ENCODE measurements at places on chromosomes 2 and 18.

- no peak for DNase-seq
Observed at GRCh38 chr2:226902041-226902966, 66.5 kb downstream of the RHBDD1 start.

DNA sequence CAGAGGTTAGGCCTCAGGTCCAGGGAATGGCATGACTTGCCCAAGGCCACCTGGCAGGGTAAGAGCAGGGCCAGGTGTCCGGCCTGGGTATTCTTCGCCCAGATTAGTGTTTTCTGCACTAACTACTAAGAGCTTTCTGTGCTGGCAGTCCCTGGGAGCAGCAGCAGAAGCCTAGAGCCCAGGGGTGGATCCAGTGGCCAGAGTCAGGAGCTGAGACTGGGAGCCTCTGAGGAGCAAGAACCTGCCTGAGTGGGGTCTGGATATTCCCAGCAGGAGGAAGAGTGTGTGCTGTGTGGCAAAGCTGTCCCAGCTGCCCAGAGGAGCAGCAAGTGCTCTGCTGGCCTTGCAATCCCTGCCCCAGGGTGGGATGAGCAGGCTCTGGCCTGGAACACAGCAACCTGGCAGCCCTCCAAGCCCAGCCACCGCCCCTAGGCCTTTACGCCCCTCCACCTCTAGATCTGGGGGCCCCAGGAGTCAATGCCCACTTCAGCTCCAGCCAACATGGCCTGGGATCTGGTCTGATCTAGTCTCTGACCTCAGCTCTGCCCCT is 30.7 kb upstream of the GPAT2 start:
- no peak for DNase-seq

DNA sequence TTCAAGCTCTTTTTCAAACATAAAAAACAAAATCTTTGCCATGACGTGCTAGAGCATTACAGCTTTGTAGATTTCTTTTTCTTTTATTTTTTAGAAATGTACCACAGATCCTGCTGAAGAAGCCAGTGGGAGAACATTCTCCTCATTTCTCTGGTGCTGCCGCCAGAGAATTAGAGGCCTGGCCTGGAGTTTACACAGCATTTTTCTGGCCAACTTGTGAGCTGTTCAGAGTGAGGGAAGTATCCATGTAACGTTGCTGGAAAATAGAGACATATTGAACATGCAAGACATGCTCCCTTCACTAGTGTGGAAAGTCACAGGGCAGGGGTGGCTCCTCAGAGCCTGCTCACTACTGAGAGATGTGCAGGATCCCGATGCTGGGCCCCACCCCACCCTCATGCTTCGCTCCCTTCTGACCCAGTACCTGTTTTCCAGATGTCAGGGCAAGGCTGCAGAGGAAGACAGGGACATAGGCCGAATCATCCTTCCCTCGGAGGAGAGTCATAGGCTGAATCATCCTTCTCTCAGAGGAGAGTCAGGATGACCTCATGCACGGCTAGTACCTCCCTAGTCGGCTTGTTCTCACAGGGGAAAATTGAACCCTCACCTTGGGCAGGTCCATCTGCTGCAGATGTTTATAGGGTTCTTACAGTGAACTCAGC is 298.5 kb downstream of the INSIG2 start:
- no peak for DNase-seq

DNA sequence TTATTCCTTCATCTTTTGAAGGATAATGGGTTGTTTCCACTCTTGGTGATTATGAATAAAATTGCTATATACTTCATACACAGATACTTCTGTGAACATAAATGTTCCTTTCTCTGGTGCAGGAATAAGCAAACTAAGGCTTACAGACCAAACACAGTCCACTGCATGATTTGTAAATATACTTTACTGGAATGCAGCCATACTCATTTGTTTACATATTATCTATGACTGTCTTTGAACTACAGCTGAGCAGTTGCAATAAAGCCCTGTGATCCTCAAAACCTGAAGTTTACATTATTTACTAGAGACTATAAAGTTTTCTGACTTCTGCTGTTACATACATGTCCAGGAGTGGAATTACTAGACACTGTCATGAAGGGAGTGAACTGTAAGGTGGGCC is 381.0 kb upstream of the CNTNAP5 start:
- DNase-seq = no peak

GRCh38 chr2:188217264-188217663 is 74.4 kb upstream of the GULP1 start:
- no peak for DNase-seq

- DNase-seq = no peak
Observed at GRCh38 chr18:23250893-23251656, 115.8 kb downstream of the CABLES1 start.

DNA sequence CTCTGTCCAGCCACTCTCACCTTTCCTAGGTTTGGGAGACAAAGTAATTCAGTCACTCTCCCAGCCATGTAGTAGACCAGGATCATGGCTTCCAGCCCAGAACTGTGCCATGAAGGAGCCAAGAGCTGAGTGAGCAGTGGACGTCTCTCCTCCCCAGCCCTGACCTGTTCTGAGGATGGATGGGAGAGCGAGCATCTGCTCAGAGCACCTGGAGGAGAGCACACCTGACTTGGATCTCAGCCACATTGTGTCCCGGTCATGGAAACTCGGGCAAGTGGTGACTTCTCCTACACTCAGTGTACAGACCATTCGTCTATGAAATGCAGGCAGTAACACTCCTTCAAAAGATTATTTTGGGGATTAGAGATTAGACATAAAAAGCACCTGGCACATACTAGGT is 299.7 kb downstream of the TNS1 start:
- DNase-seq = no peak

DNA sequence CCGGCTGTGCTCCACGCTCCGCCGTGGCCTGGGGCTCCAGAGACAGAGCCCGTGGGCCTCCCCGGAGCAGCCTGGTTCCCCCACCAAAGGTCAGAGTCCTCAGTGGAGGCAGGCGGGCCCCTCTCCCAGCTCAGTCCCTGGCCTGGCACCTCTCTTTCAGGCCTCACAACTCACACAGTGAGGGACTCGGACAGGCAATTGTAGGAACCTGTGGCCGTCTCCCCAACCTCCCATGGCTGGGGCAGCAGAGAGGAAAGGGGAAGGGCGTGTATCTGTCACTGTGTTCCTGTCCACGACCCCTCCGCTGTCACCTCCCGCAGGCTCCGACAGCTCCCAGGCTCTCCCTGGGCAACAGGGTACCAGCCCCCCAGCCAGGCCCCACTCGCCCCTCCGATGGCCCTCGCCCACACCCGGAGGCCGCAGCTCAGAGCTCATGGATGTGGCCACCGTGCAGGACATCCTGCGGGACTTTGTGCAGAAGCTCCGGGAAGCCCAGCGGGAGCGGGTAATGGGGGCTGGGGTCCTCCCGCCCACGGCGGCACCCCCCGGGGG is 32.4 kb upstream of the SNED1 start:
- DNase-seq = no peak

DNA sequence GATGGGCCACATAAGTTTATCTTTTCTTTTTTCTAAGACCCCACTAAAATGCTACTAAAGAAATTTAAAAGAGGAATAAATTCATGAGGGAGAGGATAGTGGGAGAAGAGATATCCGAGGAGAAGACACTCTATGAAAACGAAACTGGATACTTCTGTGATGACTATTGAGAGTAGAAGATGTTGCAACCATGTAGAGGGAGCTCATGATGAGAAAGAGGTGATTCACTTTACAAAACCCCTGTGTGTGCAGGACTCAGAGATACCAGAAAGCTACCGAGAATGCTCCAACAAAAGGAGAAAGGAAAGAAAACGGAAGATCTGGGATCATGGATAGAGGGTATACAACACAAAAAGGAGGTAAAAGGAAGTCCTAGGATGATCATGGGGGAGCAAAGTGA is 34.9 kb downstream of the SLC38A11 start:
- no peak for DNase-seq

DNA sequence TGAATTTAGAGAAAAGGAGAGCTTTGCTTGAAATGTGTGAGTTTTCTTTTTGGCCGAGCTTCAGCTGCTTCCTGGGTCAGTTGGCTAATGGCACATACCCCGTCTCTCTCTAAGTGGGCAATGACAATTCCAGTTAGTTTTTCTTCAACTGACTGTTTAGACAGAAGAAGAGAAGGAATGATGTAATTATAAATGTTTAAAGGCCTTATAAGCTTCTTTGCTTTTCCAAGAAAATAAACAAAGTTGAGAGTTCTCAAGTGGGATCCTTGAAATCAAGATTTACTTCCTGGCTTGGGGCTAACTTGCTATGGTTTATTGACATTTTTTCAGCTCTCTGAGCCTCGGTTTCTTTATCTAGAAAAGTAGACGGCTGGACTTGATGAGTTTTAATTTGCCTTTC is 794.9 kb upstream of the ACVR2A start:
- DNase-seq = no peak

GRCh38 chr2:9809064-9809356 is 34.3 kb upstream of the TAF1B start:
- DNase-seq = no peak

- no peak for DNase-seq
Observed at GRCh38 chr2:129331638-129332037, 647.8 kb upstream of the RAB6C start.

- no peak for DNase-seq
Observed at GRCh38 chr2:71534826-71535225, 81.5 kb downstream of the DYSF start.

- DNase-seq = no peak
Observed at GRCh38 chr2:120863146-120863545, 127.5 kb downstream of the GLI2 start.

- no peak for DNase-seq
Observed at GRCh38 chr2:99096728-99097127, 44.8 kb upstream of the C2orf15 start.

DNA sequence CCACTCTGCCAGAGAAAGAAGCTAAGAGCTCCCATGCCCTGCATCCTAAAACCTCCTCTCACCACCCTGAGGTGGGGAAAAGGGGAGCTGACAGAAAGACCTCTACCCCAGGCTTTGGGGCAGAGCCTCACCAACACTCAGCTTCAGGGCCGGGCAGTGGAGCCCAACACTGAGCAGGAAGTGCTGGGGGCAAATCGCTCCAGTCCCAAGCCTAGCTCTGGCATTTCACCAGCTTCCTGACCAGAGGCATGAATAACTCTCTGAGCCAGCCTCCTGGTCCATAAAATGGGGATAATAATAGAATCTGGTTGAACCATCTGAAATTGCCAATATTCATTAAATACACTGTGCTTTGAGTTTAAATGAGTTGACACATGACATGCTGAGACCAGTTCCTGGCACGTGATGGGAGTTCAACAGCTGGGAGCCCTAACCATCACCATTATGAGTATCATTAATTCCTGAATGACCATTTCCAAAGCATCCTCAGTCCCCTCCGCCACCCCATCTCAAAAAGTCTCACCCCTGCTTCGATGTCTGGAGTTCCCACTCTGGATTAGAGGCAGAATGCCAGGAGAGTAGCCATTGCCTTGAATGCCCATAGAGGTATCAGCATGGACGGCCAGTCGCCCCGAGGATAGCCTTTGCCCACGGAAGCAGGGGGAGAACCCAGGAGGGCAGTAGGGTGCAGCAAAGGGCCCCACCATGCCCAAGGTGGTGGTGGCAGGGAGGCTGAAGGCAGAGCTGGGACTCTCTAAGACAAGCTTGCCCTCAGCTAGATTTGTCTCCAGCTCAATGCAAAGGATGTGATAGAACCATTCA is 153.4 kb downstream of the TNS1 start:
- DNase-seq = no peak

DNA sequence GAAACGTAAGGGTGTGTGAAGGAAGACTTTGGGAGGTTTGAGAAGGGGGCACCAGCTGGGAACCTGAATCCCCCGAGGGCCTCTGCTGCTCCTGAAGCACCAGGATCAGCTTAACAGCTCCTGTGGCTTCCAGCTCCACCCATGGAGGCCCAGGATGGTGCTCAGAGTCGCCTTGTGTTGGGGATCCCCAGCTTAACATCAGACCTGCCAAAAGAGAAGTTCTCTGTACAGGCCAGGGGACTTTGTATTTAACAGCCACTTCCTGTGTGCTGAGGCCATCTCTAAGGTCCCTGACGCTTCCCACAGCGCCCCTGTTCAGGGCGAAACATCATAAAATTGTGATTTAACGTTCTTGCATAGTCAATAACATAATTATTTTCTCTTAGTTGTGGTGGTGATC is 77.5 kb downstream of the NCK2 start:
- peak; percentile 55 for DNase-seq

DNA sequence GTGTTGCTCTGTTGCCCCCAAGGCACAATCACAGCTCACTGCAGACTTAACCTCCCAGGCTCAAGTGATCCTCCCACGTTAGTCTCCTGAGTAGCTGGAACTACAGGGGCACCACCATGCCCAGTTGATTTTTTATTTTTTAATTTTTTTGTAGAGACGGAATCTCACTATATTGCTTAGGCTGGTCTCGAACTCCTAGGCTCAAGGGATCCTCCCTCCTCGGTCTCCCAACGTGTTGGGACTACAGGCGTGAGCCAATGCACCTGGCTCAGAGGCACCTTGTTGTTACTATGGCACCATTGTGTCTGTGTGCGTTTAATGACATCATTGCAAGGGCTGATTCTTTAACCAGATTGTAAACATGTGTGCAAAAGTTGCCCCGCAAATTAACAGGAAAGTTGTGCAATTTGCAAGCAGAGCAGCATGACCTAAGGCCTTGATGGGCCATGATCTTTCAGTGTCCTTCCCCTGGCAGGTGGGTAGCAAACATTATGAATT is 22.6 kb downstream of the TCF23 start:
- no peak for DNase-seq

GRCh38 chr2:169828141-169828811 is 1.0 kb downstream of the UBR3 start:
- DNase-seq = peak; percentile 53

- no peak for DNase-seq
Observed at GRCh38 chr18:22018366-22018765, 151.0 kb upstream of the GATA6 start.

- no peak for DNase-seq
Observed at GRCh38 chr2:202071107-202071506, 1.9 kb upstream of the KIAA2012 start.

GRCh38 chr2:127083819-127084503 is 23.0 kb downstream of the BIN1 start:
- no peak for DNase-seq

DNA sequence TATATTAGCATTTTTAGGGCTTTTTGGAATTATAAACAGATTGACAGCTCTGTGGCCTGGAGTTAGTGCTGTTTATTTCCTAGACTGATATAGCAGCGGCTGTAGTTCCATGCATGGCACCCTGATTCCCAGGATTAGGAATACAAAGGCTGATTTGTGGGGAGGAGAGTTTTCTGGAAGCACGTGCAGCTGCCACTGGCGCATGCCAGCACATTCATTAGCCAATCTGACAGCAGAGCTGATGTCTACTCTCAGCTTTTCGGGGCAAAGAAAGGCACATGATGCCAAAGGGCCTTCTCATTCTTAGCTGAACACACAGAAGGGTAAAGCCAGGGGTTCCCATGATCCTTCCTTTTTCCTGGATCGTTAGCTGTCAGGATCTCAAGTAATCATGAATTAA is 45.7 kb upstream of the RAPH1 start:
- no peak for DNase-seq

- no peak for DNase-seq
Observed at GRCh38 chr2:52877703-52878102, 889.9 kb upstream of the CHAC2 start.

GRCh38 chr18:59303656-59304195 is 14.7 kb downstream of the CPLX4 start:
- DNase-seq = no peak

- no peak for DNase-seq
Observed at GRCh38 chr2:38233231-38233983, 143.7 kb downstream of the ATL2 start.

Measured in CD4-positive, alpha-beta T cell treated with Interleukin-17A for 1 hour (primary cell).